ENCODE measurements at places on chromosomes 5 and 9.

- no peak for DNase-seq
Observed at GRCh38 chr9:489198-490197, 274.8 kb downstream of the DOCK8 start.

DNA sequence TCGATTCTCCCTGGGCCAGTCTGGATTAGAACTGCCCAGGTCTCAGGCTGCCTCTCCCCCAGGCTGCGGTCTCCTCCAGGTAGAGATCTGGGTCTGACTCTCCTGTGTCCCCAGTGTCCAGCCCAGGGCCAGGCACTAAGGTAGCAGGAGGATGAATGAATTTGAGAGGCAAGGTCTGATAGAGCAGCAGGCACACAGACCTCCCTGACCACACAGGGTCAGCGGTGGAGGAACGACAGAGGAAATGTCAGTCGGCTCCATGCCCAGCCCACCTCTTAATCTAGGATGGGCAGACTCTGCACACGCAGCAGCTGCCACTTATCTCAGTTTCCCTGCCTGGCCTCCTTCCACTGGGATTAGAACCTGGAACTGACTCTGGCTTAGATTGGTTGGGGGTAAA is 272.7 kb upstream of the MVB12B start:
- no peak for DNase-seq

- no peak for DNase-seq
Observed at GRCh38 chr5:30594331-30594730, 599.2 kb upstream of the CDH6 start.

DNA sequence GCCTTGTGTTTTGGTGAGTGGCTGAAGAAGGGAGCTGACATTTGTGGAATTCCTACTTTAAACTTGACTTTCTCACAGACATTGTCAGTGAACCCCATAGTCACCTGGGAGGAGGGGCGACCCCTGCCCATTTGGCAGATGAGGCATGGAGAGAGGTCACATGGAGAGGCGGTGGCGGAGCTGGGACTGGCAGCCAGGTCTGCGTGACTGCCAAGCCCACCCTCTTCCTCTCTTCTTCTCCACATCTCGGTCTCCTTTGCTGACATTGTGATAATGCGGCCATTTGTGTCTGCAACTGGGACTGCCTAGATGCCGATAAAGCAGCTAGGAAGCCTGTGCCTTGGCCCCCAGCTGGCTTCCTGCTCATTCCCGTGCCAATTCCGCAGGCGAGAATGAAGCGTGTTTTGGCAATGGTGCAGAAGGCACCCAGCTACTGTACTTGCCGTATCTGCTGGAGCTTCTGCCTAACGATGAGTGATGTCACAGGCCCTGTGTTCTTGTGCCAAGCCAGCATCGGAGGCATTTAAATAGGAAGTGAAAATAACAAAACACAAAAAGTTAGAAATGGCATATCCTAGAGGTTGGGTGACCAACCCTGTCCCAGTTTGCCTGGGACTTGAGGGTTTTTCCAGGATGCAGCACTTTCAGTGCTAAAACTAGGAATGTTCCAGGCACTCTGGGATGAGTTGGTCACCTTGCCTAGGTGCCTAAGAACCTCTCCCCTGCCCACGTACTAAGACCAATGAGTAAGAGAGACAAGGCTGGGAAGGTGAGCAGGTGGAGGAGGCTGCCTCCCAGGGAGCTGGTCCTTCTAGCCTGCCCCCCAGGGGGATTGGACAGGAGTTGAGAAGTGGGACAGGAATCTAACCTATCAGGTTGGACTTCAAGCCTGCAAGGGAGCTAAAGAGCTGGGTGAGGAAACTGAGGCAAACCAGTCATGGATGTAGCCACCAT is 23.6 kb downstream of the OLFML2A start:
- peak; percentile 84 for DNase-seq

DNA sequence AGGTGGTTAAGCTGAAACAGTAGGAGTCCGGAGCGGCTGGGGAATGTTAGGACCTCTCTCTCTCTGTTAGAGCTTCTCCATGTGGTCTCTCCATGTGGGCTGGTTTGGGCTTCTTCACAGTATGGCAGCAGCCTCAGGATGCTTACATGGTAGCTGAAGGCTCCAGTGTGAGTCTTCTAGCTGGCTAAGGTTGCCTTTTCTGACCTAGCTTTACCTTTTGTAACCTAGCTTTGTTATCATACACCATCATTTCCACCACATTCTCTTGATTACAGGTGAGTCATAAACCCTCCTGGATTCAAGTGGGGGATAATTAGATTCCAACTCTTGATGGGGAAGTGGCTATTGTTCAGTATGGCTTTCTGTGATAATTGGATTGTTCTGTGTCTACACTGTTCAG is 98.5 kb downstream of the MTREX start:
- DNase-seq = no peak

DNA sequence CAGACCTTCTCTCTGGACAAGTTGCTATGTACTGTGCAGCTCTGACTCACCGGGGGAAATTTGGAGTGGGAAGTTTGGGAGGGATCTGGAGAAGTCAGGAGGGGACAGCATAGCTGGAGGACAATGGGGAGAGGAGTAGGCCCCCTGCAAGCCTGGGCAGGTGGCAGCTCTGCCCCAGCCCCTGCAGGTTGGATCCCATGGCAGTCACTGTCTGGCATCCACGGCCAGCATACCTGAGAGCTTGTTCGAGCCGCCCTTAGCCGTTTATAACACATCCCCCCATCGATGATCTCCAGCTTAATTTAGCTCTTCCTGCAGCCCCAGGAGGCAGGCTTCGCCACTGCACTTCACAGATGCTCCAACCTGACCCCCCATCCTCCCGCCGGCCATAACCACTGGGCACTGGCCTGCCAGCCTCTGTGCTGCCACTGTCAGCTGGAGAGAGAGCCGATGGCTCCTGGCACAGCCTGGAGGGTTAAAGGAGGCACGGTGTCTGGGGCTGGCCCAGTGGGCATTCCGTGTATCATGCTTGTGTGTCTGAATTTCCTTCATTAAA is 57.7 kb upstream of the RNU6ATAC start:
- DNase-seq = no peak

DNA sequence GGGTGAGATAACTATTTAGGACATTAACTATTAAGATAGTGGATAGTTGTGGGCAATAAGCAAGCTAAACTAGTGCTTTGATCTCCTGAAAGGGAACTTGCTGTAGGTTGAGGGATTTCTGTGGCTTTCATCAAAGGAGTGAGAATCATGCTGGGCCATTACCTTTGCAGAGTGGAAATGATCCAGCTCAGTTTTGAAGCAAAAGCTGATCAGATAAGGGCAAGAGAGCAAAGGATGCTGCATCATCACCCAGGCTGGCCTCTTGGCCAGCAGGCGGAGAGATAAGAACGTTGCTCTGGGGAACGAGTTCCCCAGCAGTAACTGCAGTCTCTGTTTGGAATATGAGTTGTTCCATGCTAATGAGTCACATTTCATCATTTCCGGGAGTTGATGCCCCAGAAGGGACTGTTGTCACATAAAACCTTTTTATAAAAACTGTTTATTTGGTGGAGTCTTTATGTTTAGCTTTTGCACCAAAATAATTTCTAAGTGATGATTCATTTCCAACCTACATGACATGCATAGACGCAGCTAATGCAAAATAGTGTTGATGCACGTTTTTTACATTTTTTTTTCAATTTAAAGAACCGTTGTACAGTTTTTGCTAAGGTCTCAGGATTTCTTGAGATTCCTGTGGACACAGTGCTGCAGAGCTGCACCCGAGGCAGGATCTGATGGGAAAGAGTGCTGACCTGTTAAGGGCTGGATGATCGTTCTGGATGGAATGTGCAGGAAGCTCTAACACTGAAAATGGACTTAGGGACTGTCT is 99.3 kb downstream of the ACTBL2 start:
- DNase-seq = peak; percentile 88

DNA sequence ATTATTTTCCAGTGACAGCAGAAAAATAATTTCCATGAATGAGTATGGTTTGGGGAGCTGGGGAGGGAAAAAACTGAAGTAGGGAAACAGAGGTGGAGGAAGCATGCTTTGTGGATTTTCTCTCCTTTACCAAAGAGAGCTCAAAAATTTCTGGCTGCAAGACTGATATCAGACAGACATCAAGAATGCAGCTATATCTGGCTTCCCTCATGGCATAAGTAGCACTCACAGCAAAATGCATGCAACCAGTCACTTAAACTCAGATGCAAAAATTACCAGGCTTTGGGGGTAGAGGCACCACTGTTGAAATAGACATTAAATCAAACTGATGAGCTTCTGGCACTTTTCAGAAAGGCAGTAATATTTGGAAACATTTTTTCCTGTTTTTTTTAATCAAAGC is 196.9 kb downstream of the TSSK1B start:
- no peak for DNase-seq

DNA sequence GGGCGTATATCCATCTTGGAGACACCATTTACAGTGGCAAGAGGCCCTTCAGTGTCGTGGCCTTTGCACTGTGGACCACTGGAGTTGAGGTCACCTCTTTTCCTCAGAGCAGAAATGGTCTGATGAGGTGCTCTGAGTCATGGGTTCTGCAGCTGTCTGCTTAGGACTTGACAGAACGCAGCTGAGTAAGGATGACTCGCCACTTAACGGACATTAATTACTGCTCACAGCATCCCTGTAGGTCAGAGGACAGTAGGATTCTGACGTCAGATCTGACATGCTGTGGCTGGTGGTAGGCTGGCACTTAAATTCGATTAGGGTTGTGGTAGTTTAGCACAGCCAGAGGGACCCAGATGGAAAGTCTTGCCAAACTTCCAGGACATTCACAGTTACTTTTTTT is 479.4 kb downstream of the DMAC1 start:
- peak; percentile 88 for DNase-seq

- peak; percentile 62 for DNase-seq
Observed at GRCh38 chr5:156383510-156384265, 56.7 kb downstream of the SGCD start.

Measured in cardiac fibroblast (primary cell).